ENCODE measurements at places on chromosomes 16 and 17.

DNA sequence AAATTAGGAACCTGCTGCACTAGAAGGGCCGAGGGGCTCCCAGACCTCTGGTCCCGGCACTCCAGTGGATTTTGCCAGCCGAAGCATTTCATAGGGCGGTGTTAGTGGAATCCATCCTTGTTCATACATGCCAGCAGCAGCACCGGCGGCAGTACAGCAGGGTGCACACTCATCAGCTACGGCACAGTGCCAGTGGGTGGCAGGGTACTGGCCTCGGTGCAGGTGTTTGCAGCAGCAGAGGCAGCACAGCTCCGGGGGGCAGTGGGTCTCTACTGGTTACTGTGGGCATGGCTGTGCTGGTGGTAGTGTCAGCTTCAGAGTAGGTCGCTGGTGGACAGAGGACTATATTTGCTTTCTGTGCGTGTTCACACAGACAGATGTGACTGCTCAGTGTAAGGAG, 985.7 kb downstream of the CDH8 start:
- no peak for DNase-seq

- no peak for DNase-seq
Measured at GRCh38 chr16:9500872-9501271, 409.4 kb downstream of the HAPSTR1 start.

GRCh38 chr17:2338315-2338657, 985 bp downstream of the SGSM2 start:
- no peak for DNase-seq

- DNase-seq, result no peak
Measured at GRCh38 chr16:715477-716199, 720 bp downstream of the METRN start.

DNA sequence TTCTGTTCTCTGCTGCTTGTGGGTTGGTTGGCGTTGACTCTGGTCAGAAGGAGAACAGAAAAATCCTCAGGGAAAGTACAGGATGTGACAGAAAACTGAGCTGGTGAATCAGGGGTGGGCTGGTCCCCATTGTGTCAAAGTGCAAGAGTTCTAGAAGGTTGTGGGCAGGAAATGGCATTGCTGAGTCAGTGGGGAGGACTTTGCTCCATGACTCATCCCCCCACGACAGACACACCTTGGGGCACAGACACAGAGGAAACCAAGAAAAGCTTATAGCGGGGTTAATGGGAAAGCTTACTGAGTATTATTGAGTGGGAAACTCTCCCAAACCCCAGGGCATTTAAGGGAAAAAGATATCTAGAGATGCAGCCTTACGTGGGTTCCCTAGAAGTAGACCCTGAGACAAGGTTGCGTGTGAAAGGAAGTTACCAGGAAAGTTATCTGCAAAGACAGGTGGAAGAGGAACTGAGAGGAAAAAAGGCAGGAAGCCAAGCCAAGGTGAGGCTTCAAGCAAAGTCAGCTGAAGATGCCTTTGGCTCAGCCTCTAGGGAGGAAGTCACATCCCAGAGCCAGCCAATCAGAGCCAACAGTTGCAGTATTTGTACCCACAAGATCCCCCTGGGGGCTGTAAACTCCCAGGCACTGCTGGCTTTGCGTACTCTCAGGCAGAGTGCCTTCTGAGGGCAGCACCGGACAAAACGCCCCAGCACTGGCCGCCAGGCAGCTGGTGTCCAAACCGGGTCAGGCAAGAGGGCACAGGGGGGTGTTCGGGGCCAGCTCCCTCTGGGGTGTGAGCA, 86.4 kb downstream of the FOXL1 start:
- DNase-seq, result no peak

DNA sequence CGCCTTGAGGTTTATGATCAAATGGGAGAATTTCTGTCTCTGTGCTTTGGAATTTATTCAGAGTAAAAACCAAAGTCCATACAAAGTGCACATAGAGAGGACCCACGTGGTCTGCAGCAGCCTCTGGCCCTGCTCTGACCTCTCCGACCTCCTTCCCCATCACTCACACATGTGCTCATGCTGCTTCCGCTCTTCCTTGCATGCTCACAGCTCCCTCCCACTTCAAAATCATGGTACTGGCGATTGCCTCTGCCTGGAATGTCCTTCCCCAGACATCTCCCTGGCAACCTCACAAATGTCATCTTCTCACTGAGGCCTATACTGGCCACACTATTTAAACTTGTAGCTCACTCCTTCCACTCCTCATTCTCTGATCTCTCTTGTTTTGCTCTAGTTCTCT, 418.0 kb downstream of the CA10 start:
- DNase-seq, result no peak

- DNase-seq, result no peak
Measured at GRCh38 chr17:58147930-58148434, at the start of gene OR4D1. OR4D1 (plus strand) TSS chr17:58148384; CDS start chr17:58155154, 6,770 bp downstream.

- DNase-seq, result no peak
Measured at GRCh38 chr17:81455387-81455786, 57.2 kb downstream of the ACTG1 start.

DNA sequence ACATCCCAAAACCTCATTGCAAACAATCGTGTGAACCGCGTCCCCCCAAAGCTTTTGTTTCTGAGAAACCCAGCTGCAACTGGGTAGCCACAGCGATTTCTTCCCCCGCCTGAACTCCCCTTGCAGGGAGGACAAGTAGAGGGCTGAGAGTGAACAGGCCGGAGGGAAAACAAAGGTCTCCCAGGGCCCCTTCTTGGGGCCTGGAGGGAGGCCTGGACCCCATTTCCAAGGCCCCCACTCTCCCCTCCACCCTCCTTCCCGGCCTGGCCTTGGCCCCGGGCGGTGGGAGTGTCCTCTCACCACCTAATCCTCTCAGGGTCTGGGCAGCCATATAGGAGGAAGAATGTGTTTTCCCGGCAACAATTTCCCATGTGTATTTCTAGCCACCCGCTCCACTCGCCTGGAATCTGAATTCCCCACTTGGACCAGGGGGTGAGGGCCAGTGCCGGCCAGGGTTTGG, 2.6 kb downstream of the GLIS2 start:
- no peak for DNase-seq

GRCh38 chr17:66633317-66633965, 201.5 kb upstream of the CACNG5 start:
- DNase-seq, result no peak

DNA sequence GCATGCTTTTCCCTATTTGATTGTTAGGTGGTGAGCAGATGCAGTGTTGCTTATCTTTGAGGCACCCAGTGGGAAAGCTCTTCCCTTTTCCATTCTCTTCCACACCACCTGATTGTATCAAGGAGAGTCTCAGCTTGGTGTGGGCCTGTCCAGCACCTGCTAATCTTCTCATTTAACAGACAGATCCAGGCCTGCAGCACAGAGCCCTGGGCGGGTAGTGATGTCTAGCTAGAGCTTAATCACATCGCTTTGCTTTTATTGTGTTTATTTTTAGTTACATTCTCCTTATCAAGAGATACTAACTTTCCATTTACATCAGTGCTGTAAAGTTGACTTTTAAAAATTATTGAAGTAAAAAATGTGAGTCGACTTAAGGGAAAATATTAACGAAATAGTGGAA, 24.2 kb downstream of the FOXL1 start:
- peak; percentile 17 for DNase-seq

DNA sequence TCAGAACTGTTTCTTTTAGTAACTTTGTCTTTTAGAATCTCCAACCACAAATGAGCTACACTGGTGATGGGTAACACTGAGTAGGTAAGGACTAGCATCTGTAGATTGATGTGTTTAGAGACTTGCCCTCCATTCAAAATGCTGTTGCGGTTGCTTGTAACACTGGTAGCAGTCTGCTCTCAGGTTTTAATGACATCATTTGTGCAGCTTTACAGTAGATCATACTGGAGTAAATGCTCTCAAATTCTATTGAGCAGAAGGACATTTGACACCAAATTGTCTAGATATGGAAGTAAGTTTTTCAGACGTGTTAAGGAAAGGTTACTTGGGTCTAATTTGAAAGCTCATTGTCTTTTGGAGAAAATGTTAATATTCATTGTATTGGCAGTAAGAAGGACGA, 98.8 kb downstream of the NLK start:
- DNase-seq, result no peak

- no peak for DNase-seq
Measured at GRCh38 chr17:57655553-57655952, 89.5 kb downstream of the CCDC182 start.

DNA sequence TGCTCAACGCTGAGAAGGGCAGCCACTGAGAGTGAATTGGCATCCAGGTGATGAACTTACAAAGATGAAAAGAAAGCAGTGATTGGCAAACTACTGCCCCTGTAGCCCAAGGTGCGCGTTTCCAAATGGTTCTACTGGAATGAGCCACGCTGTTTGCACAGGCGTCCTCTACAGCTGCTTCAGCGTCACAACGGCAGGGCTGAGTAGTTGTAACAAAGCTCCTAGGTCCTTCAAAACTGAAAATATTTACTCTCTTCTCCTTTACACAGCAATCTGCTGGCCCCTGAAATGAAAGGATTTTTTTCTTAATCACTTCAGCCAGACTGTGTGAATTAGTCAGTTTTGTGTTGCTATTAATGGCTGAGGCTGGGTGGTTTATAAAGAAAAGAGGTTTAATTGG, 107.2 kb upstream of the FOXF1 start:
- DNase-seq, result no peak

GRCh38 chr17:8189041-8189710, 804 bp downstream of the BORCS6 start:
- DNase-seq, result peak; percentile 56

DNA sequence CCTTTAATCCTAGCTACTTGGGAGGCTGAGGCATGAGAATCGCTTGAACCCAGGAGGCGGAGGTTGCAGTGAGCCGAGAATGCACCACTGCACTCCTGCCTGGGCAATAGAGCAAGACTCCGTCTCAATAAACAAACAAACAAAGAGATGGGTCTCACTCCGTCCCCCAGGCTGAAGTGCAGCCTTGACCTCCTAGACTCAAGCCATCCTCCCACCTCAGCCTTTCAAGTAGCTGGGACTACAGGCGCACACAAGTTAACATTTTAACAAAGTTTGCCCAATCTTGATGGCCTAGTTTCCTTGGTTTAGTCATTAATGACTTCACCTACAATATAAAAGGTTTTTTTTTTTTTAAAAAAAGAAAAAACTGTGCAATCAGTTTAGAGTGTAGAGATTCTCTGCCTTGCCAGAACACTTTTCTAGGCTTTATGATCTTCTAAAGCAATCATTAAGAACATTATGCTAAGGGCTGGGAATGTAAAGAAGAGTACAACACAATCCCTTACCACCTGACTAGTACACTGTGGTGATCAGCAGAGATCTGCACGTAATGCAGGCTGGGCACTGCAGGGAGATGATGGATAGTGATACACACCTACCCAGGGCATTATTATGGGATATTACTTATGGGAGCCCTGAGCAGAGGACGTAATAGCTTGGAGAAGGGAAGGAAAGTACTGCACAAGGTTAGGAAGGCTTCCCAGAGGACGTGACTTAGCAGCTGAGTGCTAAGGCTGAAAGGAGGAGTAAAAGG, 6.9 kb downstream of the GOT2 start:
- DNase-seq, result no peak

DNA sequence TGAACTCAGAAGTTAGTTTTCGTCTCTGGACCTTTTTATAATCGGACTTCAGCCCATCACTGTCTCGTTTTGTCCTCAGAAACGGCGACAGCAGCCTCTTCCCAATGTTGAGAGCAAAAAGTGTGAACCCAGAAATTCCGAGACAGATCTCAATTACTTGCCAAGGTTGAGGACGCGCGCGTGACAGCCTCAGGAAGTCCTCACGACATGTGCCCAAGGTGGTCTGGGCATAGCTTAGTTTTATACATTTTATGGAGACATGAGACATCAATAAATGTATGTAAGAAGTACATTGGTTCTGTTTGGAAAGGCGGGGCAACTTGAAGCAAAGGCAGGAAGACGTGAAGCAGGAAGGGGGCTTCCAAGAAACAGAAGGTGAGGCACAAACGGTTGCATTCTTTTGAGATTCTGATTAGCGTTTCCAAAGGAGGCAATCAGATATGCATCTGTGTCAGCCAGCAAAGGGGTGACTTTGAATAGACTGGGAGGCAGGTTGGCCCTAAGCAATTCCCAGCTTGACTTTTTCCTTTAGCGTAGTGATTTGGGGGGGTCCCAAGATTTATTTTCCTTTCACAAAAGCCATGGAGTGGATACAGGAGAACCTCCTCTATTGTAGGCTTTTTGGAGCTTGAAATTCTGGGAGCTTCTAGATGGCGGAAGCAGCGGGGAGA, 583 bp upstream of the ZNF747 start:
- no peak for DNase-seq

DNA sequence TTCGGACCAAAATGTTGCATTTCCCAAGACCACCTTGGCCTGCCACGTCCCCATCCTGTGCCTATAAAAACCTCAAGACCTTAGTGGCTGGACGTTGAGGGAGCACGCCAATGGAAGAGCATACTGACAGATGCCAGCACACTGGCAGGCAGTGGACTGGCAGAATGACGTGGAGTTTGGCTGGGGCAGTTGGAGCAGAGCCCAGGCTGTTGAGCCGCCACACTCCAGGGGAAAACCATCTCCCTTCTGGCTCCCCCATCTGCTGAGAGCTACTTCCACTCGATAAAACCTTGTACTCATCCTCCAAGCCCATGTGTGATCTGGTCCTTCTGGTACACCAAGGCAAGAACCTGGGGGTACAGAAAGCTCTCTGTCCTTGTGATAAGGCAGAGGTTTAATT, 494.1 kb downstream of the CDH11 start:
- no peak for DNase-seq

DNA sequence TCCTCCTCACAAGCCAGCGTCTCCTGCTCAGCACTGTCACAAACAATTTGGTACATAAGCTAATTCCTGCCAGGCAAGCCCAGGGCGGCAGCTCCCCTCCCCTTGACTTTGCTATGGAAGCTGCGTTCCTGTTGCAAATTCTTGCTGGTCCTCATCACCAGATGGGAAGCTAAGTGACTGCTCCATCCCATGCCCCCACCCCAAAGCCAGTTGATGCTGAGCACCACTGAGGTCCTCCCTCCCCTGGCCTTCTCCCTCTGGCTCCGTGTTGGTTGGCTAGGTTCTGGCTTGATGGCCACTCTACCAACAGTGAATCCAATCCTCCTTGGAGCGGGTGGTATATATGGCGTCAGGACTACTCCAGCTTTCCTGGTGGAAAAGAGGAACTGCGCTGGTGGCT, 34.4 kb downstream of the PIPOX start:
- DNase-seq, result no peak

GRCh38 chr17:62739645-62740388, 68.3 kb downstream of the MARCHF10 start:
- DNase-seq, result no peak

DNA sequence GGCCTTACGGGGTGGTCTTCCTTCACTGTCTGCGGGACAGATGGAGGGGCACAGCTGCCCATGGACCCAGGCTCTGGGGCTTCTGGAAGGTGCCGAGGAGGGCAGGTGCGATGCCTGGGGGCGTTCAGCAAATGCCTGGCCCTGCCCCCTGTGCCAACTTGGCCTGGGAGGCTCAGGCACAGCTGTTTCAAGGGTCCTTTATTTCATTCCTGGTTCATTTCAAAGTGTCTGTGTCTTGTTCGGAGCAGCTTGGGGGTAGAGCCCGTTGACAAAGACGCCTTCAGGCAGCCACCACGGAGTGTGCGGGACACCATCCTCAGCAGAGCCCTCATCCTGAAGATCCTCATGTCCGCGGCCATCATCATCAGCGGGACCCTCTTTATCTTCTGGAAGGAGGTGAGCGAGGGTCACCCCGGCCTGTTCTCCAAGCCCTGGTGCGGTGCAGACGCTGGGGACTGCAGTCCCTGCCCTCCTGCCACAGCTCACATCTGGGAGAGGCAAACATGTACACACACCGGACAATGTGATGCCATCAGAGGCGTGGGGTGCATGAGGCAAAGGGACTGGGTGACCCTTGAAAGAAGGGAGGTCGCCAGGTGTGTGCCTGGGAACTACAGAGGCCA, 43.9 kb downstream of the MEAK7 start:
- no peak for DNase-seq

GRCh38 chr17:63587770-63588169, 12.9 kb upstream of the TACO1 start:
- no peak for DNase-seq

Measured in right forelimb (tissue), 1 donor.